Activated CD4-positive, alpha-beta T cell treated with anti-CD3 and anti-CD28 coated beads, Interleukin-2, amount 50 U/mL, for 24 hours (primary cell): ENCODE measurements at places on chromosomes 6 and 20.

GRCh38 chr6:5634525-5634924 lies 372.2 kb downstream of the NRN1 start:
- no peak for DNase-seq

DNA sequence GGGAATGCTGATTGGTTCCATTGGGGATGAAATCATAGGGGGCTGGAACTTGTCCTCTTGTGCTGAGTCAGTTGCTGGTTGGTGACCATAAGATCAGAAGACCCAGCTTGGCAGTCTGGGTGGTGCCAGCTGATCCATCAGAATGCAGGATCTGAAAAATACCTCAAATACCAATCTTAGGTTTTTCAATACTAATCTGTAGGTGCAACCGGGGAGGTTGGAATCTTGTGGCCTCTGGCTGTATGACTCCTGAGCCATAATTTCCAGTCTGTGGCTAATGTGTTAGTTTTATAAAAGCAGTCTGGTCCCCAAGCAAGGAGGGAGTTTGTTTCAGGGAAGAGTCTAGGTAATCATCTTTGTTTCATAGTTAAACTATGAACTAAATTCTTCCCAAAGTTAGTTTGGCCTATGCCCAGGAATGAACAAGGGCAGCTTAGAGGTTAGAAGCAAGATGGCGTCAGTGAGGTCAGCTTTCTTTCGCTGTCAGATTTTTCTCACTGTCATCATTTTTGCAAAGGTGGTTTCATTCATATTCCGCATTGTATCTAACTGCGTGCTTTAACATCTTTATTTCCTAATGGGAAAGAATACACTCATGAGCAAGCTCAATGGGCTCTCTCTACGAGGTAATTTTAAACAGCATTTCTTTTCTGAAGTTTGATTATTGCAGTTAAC lies 2.0 kb downstream of the ARMH2 start:
- DNase-seq = no peak

DNA sequence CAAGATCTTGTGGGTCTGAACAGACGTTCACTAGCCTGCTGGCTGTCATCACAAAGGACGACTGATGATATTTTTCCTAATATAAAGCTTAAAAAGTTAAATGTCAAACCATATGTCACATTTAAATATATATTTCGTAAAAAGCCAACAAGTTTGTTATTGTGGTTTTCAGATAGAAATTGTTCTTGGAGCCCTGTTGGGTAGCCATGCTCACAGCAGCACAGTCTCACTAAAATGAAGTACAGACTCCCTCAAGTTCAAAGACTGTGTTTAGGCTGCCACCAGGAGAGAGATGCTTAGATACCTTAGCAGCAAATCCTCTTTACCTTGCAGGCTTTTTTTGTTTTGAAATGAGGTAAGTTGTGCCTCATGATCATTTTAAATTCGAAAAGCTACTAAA lies 17.8 kb downstream of the EEF1E1 start:
- DNase-seq = no peak

DNA sequence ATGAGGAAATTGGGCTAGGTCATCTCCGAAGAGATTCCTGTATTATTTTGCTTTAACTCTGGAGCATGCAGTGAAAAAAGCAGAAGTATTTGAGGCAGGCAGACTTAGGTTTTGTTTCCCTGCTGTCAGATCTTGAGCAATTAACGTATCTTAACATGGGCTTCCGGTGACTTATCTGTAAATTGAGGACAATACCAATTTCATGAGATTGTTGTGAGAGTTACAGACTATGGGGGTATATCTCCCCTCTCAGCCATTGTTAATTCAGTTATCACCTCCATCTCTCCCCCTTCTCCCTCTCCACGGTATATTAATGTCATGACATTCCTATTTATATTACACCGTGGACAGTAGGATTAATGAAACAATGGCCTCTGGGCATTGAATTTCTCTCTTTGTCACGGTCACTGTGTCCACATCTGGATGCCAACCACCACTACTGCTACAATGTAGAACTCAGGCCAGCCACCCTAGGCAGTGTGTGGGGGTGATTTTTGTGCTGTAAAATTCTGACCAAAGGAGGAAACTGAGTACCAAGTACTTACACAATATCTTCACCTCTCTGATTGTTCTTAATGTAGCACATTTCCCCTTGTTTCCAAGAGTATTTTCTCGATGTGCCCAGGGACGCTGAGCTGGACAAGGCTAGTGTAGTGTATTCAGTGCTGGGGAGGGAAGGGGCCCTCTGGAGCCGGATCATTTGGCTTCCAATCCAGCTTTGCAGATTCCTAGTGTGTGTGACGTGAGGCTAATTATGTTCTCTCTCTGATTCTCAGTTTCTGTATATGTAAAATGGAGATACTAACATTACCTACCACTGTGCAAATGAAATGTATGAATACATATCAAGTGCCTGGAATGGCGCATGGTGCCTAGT lies 77.2 kb downstream of the GCNT2 start:
- DNase-seq = no peak

GRCh38 chr20:43564455-43564854 lies 5.6 kb downstream of the SGK2 start:
- DNase-seq = no peak

- no peak for DNase-seq
These were observed 36.0 kb upstream of the MPC1 start for GRCh38 chr6:166418691-166419143.

GRCh38 chr6:140858381-140858971 lies 1274.2 kb upstream of the GJE1 start:
- DNase-seq = no peak

DNA sequence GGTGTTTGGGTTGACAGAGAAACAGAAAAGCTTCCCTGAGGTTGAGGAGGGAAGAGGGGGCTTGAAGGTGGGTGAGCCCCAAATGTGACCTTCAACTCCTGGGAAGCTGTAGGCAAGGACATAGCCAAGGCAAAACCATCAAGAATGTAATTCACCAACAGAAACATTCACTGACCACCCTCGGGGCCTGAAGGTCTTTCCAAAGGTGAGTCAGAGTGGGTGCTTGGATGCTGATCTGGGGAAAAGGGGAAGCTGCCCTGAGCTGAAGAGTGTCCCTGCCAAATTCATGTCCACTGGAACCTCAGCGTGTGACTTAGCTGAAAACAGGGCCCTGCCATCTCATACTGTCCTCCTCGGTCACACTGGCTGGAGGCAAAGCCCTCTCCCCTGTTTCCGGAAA lies 234.2 kb upstream of the SULF2 start:
- DNase-seq = no peak

GRCh38 chr20:51419231-51419630 lies 123.3 kb downstream of the NFATC2 start:
- no peak for DNase-seq

DNA sequence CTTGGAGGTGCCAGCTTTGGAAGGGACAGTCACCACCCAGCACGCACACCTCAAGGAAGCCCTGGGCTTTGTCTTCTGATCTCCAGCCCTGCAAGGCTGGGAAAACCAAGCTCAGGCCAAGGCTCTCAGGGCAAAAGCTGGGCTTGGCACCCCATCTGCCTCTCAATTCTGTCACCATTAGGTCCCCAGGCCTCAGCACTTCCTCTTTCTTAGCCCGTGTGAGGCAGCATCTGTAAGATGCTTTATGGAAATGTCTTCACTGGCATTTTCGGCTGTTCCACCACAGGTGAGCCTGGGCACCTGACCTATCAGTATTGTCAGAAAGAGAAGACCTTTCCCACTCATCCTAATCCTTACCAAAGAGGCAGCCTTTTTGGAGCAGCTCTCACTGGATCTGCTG lies 24.6 kb downstream of the GMEB2 start:
- no peak for DNase-seq
